Astrocyte of the spinal cord (primary cell): ENCODE measurements at places on chromosomes 4 and X.
A peak's percentile ranks its signal among the peaks of the same experiment; 100 is the strongest.

- DNase-seq = no peak
Measured at GRCh38 chr4:101795704-101796103, 5.2 kb downstream of the BANK1 start.

- no peak for DNase-seq
Measured at GRCh38 chrX:145848448-145848847, 30.8 kb downstream of the SLITRK2 start.

- DNase-seq = no peak
Measured at GRCh38 chr4:24704149-24704548, 91.2 kb upstream of the SOD3 start.

- peak; percentile 63 for DNase-seq
Measured at GRCh38 chr4:20832826-20833225, 132.6 kb downstream of the PACRGL start.

- DNase-seq = no peak
Measured at GRCh38 chrX:25442499-25442898, 426.7 kb upstream of the ARX start.

DNA sequence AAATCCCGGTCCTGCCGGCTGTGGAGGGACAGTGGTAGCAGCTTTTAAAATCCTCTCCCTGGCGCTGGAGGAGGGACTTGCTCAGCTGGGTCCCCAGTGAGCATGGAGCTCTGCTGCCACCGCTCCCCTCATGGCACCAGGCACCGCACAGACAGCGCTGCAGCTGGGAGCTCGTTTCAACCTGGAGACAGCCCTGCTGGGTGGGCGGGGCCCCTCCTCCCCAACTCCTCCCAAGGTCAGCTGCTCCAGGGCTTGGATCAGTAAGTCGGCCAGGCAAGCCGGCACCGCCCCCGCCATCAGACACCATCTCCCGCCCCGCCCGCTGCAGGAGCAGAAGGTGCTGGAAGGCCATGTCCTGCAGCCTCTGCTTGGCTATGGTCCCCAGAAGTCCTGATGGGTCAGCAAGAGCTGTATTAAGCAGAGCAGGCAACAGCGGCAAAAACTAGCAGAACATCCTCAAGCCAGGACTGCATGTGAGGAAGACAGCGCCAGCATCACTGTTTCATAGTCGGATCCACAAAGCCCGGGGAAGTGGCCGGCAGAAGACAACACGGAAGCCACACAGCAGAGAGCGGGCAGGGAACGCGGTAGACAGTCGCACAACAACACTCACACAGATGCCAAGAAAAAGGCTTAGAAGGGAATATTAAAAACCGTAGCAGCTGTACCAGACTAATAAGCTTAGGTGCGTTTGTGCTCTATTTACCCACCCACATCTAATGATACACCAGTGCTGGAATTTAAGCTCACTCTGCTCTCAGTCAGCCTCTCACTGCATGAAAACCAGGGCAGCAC, 16.2 kb downstream of the ZFYVE28 start:
- peak; percentile 32 for DNase-seq

- no peak for DNase-seq
Measured at GRCh38 chr4:139144911-139145551, 32.0 kb downstream of the ELF2 start.
